ENCODE measurements at places on chromosomes 2 and 18.

DNA sequence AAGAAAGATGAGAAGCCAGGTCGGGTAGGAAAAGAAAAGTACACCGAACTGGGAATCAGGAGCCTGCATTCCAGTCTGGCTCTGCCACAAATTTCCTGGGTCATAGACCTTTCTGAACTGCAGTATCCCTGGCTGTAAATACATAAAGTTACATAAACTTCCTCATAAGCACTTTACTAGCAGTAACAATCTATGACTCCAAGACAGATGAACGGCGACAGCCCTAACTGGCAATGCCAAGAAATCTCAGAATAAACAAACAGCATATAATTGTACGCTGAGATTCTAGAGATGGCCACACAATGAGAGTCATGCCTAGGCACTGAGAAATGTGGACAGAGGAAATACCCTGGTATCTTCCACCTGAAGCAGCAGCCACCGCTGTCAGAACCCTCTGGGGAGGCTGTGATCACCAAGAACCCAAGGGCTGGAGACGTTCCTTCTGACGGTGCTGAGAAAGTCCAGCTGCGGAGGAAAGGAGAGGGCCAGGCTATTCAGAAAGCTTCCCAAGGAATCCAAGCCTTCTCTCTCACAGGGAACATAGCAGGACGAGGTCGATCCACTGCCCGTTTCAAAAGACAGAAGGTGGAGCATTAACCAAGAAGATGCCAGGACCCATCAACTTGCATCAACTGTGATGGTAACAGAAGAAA, 89.3 kb upstream of the SLC66A3 start:
- DNase-seq = no peak

GRCh38 chr2:143030127-143030526, 99.1 kb upstream of the ARHGAP15 start:
- no peak for DNase-seq

DNA sequence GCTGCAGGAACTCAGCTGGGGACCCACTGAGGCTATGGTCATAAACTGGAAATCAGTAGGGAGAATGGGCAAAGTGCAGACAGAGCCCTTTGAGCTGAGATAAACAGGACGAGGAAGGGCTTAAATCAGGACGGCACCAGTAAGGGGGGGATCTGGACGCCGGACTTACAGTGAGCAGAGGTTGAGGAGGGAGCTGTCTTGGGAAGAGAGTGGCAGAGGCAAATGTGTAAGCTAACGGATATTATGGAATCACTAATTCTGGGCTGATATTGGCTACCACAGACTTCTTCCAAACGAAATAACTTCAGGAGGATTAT, 539 bp downstream of the CYP27A1 start:
- DNase-seq = no peak

DNA sequence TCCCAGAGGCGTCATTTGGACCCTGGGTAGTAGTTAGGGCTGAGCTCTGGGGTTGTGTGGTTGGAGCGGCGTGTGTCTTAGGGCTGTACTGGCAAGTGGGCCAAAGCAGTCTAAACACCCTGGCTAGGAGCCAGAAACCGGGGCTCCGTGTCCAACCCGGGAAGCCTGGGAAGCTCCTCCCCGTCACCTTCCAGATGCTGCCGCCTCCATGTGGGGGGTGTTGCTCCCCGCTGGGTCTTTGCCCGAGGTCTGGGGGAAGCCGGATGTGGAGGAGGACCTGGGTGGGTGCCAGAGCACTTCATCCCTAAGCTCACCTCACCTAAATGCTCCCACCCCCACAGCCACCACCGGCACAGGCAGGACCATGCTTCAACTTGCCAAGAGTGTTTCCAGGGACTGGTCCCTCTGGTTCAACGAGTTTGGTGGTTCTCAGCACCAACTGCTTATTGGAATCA, 25.4 kb downstream of the TET3 start:
- DNase-seq = no peak

- DNase-seq = no peak
Observed at GRCh38 chr2:69608109-69608508, 35.4 kb downstream of the AAK1 start.

- no peak for DNase-seq
Observed at GRCh38 chr2:176118601-176119339, 2.2 kb downstream of the HOXD10 start.

GRCh38 chr2:54166121-54166773, 50.8 kb downstream of the ACYP2 start:
- DNase-seq = no peak

- no peak for DNase-seq
Observed at GRCh38 chr2:108396845-108397244, 19.1 kb downstream of the SULT1C4 start.

- DNase-seq = no peak
Observed at GRCh38 chr18:79570266-79571201, 109.1 kb upstream of the CTDP1 start.

GRCh38 chr2:210901326-210901725, 344.9 kb downstream of the CPS1 start:
- DNase-seq = no peak

- DNase-seq = no peak
Observed at GRCh38 chr2:194104687-194105086, 1552.3 kb upstream of the SLC39A10 start.

DNA sequence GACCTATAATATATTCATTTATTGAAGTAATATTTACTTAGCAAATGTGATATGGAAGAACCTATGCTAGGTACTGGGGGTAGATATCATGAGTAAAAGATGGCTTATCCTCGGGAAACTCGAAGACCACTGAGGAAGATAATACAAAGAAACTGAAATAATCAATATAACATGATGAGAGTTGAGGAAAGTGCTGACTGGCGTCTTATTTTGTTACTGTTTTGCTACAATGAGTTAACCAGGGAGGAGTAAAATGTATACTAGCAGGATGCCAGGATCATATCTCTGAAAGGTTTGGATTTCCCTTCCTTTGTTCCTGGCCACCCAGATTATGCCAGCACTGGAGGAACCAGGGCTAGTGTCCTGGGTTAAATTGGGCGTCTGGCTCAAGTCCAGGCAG, 111.7 kb upstream of the SPATS2L start:
- no peak for DNase-seq

DNA sequence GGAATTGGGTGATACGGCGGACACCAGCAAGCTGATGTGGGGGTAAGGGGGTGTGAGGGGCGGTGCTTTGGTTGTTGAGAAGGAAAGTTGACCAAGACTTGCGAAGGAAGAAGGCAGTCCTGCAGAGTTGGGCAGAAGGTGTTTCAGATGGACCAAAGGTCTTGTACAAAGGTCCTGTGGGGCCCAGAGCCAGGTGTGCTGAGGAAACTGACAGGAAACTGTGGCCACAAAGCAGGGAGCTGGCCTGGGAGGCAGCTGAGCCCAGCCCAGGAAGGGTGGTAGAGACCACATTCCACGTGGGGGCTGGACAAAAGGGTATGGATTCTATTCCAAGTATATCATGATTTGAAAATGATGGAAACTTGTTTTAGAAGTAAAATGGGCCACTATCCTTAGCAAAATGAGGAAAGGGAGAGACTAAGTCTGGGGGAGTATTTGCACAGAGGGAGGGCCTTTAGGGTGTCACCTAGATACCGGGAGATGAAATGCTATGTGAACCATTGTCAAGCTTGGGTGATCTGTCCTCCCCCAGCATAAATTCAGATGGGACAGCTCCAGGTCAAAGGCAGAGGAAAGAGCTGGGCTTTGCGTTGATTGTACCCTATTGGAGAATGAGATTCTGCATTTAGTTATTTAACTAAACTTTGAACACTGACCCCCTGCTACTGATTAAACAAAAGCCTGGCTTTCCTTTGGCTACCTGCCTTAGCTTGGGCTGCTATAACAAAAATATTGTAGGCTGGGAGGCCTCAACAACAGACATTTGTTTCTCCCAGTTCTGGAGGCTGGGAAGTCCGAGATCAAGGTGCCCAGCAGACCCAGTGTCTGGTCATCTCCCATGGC, 4.3 kb upstream of the EDAR start:
- no peak for DNase-seq

- no peak for DNase-seq
Observed at GRCh38 chr2:55986001-55986400, 62.4 kb upstream of the EFEMP1 start.

DNA sequence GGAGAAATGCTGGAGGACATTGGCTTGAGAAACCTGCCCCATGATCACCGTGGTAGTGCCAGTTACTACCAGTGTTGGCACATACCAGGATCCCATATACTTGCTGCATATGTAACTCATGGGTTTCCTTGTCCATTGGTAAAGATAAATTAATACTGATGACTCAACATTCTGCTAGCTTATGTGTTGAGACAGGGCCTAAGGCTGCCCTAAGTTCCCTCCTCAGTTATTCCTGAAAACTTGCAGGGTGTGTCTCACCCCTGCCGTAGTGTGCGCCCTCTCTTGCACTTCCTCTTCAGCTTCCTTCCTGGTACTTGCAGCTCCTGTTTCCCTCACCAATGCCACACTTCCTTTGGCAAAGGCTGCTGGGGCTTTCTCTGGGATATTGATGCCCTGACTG, 4.3 kb upstream of the INO80C start:
- DNase-seq = no peak

DNA sequence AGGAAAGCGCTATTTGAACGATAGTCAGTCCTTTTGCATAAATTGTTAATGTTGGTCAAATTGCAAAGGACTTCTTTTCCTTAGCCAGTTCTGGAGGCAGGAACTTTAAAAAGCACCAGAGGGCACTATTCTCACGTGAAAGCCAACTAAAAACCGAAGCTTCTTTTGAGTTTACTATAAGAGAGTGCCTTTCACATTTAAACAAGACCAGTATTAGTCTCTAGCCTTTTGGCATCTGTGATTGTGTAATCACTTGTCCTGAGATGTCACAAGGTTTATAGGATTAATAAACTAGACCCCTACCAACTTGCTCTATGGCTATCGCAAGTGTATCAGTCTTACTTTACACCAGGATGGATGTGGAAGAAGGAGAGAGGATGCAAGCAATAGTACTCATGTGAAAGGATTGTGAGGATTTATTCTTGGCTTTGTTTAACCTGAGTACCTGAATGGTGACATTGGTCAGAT, 14.4 kb upstream of the STAT4 start:
- no peak for DNase-seq

DNA sequence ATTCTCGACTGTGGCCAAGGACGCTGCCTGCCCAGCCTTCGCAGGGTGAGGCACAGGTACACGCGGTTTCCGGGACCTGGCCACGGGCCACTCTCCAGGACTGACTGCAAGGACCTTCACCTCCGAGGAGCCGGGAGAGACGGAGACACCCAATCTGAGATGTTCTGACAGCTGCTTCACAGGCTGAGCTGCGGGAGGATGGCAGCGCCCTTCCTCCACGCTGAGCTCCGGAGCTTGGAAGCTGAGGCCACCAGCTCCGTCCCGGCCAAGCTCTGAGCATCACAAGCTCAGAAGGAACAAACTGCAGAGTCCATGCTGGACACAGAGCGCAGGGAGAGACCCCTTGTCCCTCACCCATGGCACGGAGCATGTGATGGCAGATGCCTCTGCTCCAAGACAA, 71.1 kb upstream of the CTDP1 start:
- DNase-seq = no peak

DNA sequence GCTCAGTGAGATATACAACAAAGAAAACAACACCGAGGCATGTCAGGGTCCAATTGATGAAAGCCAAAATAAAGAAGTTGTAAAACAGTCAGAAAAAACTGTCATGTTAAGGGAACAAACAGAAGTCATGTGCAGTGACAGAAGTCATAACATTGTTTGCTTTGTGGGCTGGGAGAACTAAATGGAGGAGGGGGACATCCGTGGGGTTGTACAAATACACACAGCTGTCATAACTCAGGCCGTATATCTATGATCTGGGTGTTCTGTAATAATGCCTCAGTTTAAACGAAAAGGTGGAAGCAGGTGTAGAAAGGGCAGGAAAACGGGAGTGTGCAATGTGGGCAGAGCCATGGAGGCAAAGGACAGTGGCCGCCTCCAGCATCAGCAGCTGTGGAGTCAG, 27.3 kb downstream of the TIMM21 start:
- DNase-seq = no peak

DNA sequence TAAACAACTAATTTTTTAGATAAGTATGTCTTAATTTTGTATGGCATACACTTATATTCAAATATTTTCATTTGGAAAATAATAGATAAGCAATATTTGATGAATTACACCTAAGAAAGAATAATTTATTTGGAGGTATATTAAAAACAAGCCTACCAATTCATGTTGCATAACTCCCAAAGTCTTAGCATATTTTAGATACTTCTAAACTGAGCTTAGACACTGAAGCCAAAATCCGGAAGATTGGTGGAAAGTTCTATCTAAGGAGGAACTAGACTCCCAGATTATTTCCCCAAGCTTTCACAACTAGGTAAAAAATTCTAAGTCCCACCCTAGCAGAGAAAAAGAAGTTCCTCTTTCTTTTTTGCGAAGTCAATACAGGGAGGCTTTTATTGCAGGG, 221.0 kb upstream of the MMADHC start:
- DNase-seq = no peak
